ENCODE measurements at places on chromosomes 13 and 19.

DNA sequence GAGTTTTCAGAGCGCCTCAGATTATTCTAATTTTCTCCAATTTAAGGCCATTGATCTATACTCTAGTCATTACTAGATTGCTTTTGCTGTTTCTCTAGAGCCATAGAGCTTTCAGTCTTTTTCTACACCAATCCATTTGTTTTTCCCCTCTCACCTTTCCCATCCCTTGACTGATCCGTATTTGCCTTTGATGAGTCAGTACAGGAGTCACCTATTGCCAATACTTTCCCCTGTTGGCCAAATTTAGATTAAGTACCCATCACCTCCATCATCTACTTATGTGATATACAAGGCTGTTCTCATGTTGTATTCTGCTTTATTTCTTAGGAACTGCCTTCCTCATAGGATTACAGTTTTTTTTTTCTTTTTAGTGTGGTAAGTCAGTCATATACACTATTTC, 463.2 kb downstream of the KLF12 start:
- DNase-seq = no peak

DNA sequence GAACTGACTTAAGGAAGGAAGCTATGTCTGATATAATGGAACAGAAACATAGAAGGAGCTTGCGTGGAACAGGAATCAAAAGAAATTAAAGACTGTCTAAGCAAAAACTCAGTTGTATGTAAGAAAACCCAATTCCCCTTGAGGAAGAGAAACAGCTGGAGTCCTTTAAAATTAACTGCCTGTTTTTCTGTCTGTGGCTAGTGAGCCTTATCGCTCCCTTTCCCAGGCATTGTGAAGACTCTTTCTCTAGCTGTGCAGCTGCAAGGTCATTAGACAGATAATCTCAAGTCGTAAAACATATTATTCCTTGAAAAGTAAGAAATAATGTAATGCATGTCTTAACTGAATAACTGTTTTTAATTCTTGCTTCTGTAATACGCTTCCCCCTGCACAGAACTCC, 39.7 kb upstream of the IGSF23 start:
- no peak for DNase-seq

DNA sequence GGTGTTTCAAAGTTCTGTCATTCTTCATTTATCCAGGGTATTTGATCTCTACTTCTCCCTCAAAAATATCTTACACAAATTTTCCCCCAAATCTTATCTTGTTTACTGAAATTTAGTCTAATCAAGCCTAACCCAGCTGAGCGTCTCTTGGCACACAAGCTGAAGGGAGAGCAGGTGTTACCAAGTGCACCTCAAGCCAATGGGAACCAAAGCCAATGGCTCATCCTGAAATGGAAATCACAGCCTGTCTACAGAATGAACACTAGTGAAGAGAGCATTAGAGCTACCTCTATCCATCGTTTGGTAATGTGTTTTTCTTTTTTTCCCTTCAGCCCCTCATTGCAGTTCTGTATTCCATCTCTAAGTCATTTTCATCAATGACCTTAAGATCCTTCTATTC, 1350.8 kb downstream of the OLFM4 start:
- DNase-seq = no peak

GRCh38 chr19:19160461-19161035, 9.5 kb downstream of the MEF2B start:
- DNase-seq = no peak

GRCh38 chr13:29039212-29039611, 219.1 kb downstream of the MTUS2 start:
- DNase-seq = no peak

DNA sequence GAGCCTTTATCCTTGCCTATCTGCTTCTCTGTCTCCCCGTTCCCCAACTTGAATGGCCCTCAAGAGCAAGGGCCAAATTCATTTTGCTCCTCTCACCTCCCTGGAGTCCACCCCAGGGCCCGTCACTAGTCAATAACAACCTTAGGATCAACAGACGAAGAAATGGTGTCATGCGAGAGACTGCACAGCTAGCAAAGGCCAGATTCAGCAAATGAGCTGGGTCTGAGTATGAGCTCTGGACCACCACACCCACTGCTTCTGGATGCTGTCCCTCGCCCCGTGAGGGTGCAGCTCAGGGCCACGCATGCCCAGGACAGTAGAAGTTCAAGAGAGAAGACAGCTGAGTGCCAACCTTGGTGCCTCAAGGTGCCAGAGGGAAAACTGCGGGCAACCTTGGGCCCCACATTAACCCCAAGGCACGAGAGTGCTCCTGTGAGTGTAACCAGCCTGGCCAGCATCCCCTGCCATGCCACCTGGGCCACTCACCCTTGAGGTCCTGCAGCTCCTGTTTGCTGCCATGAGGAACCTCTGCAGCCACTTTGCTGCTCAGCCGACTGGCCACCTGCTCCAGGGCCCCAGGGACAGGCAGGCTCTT, 11.8 kb upstream of the AKAP8L start:
- no peak for DNase-seq

DNA sequence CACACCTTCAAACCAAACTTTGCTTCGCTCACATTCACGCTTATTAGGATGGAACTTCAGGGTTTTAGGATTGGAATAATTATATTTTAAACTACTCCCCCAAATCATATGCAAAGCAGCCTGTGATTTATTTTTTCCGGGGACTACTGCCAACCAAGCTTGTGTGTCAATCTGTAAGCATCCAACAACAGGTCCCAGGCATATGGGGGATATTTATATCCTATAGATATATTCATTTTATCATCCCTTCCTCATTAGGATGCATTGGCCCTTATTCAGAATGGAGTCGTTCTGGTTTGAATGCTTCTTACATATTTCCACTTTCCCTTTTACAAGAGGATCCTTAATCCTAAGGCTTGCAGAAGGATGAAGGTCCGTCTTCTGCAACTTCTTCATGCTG, 8.8 kb upstream of the C19orf84 start:
- no peak for DNase-seq

- no peak for DNase-seq
Measured at GRCh38 chr19:10037809-10038208, 24.5 kb downstream of the RDH8 start.

DNA sequence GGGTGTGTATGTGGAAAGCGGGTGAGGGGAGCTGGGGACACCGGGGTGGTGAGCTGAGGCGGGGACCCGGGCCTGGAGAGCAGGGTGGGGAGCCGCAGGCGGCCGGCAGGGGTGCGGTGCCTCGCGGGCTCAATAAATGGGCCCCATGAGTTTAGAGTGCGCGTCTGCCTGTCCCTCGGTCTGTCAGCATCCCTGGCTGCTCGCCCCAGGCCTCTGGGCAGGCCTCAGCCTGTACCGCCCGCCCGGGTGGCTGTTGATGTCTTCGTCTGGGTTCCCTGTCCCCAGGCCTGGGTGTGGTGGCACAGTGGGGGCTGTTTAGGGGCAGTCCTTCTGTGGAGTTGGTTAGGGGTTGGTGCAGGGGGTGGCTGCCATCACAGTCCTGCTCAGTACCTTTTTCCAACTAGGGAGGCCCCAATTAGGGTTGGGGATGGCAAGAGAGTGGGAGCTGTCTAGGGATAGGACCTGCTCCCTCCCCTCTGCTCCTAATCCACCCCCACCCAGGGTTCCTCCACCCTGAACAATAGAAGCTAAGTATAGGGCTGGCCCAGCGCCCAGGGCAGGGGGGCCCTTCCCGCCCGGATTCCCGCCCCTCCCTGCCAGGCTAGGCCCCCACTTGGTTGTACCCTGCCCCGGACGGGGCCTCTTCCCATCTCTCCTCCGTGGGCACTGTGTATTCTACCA, 12.2 kb downstream of the CIC start:
- no peak for DNase-seq

GRCh38 chr19:11361037-11361770, 6.0 kb downstream of the PLPPR2 start:
- no peak for DNase-seq

GRCh38 chr19:15722956-15723355, 4.9 kb upstream of the OR10H2 start:
- DNase-seq = no peak

DNA sequence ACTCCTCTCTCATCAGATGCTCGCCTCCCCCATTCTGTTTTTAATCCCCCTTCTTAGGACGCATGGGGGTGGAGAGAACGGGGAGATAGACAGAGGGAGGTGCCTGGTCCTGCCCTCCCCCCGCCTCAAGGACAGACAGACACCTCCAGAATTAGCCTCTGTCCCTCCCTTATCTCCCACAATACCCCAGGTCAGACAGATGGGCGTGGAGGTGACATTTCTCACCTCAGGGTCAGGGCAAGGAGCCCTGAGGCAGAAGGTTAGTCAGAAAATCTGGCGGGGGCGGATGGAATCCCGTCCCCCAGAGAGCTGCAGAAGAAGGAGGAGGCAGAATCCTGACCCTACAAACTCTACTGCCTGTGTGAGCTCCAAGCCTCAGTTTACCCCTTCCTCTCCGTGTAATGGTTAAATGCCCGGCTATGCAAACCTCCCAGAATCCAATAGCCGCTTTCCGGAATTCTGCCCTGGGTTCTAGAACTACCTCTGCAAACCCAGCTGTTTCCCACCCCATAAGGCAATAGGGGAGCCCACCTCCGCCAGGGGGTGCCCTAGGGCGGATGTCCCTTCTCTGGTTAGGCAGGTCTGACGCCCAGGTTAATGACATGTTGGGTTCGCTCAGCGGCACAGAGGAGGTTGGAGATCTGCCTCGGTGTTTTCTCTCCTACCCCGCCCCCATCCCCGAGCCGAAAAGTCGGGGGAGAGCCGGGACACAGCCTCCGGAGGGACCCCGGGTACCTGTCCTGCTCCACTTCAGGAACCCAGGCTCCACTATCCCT, 900 bp downstream of the PPP1R13L start:
- DNase-seq = no peak

DNA sequence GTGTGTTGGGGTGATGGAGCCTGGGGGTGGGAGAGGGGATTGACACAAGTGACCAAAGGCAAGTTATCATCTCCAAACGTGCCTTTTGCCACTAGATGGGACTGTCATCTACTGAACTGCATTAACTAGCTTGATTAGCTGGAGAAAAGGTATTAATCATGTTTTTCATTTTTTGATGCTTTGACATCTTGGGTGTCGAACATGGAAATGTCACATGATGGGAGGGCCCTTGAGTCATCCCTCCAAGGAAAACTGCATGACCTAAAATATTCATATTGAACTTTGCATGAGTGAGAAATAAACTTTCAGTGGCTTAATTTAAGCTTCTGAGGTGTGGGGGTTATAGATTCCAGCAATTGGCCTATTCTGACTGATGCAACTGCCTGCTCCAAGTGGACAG, 73.3 kb downstream of the ALOX5AP start:
- DNase-seq = no peak

GRCh38 chr13:111929036-111929616, 137.8 kb upstream of the SOX1 start:
- DNase-seq = no peak

DNA sequence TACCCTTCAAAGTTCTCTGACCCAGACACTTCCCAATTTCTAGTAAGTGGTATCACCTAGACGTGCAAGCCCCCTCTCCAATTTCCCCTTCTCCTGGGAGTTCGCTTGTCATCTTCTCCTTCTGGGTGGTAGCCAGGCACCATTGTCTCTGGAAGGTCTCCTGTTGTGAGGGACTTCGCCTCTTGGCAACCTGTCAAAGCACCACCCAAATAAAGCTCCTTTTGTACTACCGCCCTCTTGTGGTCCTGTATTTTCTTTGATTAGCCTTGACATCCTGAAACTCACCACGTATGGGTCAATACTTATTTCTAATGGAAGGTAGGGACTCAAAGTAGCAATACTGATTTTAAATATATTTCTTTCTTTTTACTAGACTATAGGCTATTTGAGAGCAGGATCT, 8.2 kb downstream of the GPC5 start:
- DNase-seq = peak; percentile 29

- no peak for DNase-seq
Measured at GRCh38 chr19:21432590-21432989, 35.7 kb downstream of the ZNF493 start.

DNA sequence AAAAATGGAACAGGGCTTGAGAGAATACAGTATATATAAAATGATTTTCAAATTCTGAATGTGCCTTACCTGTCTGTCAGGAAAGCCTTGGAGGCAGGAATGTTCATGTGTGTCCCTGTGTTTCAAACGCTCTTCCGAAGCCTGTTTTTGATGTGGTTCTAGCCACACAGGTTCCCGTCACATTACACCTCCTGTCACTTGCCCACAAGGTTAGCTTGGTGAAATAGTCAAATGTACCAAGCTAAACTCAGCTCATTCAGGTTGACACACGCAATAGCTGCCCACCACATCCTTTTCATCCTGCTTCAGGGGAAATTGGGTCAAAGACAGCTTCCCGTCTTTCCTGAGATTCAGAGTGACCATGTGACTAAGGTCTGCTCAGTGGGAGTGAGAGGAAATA, 574.0 kb downstream of the EFNB2 start:
- DNase-seq = no peak

DNA sequence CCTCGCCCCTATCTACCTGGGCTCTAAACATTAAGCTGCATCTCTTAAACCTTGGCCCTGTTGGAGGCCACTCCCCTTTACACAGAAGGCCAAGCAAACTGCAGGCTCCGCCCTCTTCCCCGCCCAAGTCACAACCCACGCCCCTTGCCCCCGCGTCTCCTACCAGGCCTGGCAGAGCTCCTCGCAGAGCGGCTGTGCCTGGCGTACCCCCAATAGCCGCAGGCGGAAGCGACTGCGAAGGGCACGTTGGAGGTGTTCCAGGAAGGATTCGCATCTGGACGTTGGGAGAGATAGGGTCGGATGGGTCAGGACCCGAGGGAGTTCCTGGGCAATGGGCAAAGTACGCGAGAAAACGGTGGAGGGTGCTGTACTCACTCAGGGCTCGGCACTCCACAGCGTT, 5.9 kb downstream of the RTBDN start:
- no peak for DNase-seq

- no peak for DNase-seq
Measured at GRCh38 chr19:5478241-5478924, 23.2 kb downstream of the ZNRF4 start.

GRCh38 chr13:110407021-110407420, 99.9 kb downstream of the COL4A2 start:
- no peak for DNase-seq

- peak; percentile 89 for DNase-seq
Measured at GRCh38 chr13:50580684-50581305, 262.7 kb downstream of the DLEU7 start.

- peak; percentile 3 for DNase-seq
Measured at GRCh38 chr19:52961981-52962380, 700 bp downstream of the ZNF816 start.

- DNase-seq = no peak
Measured at GRCh38 chr19:32206065-32206464, 139.3 kb upstream of the ZNF507 start.

DNA sequence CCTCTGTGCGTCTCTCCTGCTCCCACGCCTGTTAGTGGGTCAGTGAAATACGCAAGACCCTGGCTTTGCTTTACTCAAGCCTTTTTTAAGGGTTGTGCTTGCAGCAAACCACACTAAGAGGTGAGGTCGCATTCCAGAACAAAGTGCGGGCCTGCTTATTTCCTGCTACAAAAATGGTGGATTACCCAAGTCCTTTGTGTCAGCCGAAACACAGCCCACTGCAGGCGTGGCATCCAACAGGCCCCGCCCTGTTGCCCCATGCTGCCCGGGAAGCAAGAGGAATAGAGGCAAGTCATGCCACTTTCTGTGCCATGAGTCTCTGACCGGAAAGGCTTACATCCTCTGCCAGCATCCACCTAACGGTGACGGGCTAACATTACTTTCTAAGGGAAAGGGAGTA, 7.7 kb upstream of the IRS2 start:
- DNase-seq = no peak

Measured in iris pigment epithelial cell (primary cell).